ENCODE measurements at places on chromosomes 7 and 10.
A peak's percentile ranks its signal among the peaks of the same experiment; 100 is the strongest.

DNA sequence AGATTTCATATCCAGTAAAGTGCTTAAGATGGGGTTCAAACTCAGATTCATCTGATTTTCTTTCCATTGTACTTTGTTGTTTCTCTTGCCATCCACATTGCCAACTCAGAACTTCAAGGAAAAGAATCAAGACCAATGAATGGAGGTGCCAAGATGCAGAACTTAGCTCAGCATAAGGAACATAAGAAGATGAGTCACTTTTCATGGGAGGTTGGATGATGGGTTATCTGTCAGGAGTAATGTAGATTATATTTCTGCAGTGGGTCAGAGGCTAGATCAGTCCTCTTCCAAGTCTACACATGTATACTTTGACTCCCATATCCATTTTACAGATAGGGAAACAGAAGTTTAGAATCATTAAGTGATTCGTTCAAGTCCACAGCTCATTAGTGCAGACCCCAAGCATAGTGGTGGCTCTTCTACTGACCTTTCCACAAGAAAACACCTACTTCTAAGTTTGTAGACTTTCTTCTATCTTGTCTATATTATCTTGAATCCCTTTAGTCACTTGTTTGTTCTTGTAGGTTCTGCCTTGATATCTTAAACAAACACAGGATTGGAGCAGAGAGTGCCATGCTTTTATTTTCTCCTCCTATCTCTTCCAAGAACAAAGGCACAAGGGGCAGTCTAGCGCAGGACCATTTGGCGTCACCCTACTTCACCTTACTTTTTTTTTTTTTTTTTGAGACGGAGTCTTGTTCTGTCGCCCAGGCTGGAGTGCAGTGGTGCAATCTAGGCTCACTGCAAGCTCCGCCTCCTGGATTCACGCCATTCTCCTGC lies 14.0 kb upstream of the ADD3 start:
- no peak for DNase-seq

DNA sequence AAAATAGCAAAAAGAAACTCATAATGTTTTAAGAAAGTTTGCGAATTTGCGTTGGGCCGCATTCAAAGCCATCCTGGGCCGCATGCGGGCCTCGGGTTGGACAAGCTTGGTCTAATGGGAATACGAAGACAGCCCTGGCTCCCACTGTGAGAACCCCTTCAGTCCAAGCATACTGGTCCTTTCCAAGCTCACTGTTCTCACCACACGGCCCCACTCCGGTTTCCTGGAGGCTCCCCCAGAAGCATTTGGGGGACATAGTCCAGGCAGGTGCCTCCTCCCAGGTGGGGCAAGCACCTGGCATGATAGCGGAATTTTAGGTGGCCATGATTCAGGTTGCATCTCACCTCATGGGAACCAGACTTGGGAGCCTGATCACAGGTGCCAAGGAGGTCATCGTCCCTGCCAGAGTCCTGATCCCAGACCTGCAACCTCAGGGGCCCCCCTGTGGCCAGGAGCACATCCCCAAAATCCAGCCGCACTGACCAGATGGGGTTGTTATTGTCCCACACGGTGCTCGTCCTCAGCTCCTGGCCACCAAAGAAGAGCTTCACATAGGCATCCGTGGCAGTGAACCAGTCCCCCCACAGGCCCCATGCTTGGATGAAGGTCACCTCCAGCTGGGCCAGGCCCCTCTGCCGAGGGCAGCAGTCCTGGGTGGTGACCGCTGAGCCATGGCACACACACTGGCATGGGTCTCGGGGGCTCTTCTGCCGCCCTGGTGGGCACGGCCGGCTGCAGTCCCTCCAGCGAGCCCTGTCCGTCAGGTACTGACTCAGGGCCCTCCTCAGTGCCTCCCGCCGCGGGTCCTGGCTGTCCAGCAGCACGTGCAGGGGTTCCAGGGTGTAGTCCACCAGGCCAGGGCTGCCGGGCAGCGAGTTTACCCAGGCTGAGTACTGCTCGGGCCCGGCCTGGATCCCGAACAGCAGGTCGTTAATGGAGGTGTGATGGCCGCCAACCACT lies 4.4 kb downstream of the PRF1 start:
- DNase-seq = no peak

- DNase-seq = peak; percentile 95
These were observed at the start of gene EFCAB10 for GRCh38 chr7:105581066-105581811. TSS of gene EFCAB10 (minus strand) at chr7:105581493. CDS start at chr7:105581463, 30 bp downstream.

DNA sequence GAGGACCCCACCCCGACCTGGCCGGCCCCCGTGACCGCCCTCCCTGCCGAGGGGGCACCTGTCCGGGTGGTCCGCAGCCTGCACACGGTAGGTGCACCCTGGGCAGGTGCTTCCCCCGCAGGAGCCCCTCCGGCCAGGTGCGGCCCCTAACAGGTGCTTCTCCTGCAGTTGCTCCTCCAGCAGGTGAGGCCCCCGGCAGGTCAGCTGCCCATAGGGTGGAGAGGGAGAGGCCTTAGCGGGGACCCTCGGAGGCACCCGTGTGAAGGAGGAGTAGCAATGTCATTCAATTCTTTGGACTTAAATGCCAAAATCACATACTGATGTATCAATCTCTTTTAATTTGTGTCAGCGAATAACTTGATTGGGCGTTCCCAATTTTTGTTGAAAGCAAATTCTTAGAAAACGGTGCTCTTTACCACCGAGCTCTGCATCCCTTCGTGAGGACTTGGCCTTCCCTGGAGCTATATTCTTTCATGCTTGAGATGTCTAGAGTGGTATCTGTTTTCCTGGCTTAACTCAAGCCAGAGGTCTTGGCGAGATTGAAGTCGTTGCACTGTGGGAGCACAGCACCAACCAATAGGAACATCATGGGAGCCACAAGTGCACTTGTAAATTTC lies 738 bp upstream of the NCAPG2 start:
- peak; percentile 54 for DNase-seq

GRCh38 chr7:8823486-8823885 lies 390.1 kb downstream of the NXPH1 start:
- DNase-seq = no peak

GRCh38 chr7:70595370-70595754 lies 536.6 kb upstream of the GALNT17 start:
- peak; percentile 33 for DNase-seq

DNA sequence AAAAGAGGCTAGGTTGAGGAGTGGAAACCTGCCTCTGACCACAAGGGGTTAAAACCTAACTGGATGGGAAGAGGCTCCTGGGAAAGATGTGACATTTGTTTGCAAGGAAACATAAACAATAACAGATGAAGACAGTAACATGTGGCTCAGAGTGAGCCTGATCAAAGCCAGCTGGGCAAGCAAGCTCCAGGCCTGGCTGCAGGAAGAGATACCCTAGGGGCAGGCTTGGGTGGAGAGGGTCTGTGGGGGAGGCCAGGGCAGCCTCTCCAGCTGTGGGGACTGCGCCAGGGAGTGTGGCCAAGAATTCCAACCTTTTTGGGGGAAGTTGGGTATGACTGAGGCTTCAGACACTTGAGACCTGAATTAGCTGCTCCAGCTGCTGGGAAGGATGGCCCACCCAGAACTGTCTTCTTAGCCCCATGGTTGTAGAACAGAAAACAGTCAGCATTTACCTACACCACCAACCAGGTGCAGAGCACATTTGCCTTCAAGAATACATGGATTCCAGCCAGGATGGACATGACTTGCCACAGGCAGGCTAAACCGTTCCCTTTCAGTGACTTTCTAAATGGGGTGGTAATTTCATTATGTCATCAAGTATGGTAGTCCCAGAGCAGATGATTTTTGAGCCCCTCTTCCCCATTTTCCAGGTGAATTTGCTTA lies 10.4 kb upstream of the FAM170B start:
- DNase-seq = no peak

- DNase-seq = peak; percentile 25
These were observed 723 bp upstream of the TES start for GRCh38 chr7:116209561-116210070.
